ENCODE measurements at places on chromosomes 4 and X.

- no peak for DNase-seq
Measured at GRCh38 chr4:7146059-7146785, 46.1 kb upstream of the SORCS2 start.

- DNase-seq: no peak
Measured at GRCh38 chr4:147737623-147738022, 5.7 kb downstream of the ARHGAP10 start.

DNA sequence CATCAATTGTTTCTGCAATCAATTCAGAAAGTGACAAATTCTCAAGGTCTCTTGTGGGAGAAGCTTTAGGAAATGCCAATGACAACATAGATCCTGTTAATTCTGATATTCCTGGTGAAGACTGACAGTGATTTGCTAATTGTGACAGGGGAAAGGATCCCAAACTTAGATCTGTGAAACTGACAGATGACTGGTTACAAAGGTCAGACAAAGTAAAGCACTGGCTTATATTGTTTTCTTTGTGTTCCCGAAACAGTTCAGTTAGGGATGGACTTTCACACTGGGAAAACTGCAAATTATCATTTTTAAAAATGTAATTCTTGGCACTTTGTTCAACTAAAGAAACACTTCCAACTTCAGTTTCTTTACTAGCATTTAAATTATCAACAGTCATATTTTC lies 30.1 kb downstream of the NAT8L start:
- no peak for DNase-seq

- no peak for DNase-seq
Measured at GRCh38 chr4:138892483-138893407, 122.8 kb upstream of the NOCT start.

GRCh38 chr4:125459531-125459930 lies 144.8 kb downstream of the FAT4 start:
- DNase-seq: no peak

- peak; percentile 75 for DNase-seq
Measured at GRCh38 chr4:3123181-3123671, 48.7 kb downstream of the HTT start.

GRCh38 chr4:6193399-6193798 lies 7.0 kb downstream of the JAKMIP1 start:
- no peak for DNase-seq

DNA sequence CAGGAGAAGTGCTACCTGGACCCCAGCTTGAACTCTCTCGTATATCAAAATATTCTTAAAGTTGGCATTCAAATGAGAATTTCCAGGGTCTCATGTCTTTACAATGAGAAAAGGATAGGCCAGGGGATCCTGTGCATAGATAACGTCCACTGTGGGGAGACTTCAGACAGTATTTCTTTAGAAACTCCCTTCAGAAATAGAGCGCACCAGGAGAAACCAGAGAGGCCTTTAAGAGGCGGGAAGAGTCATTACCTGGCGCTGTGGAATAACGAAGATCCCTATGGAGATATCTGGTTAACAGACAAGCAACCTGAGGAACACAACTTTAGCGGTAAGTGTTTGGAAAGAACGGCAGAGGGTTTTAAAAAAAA lies 600 bp downstream of the RADX start:
- DNase-seq: no peak

- no peak for DNase-seq
Measured at GRCh38 chr4:179747218-179747910, 2305.1 kb upstream of the AGA start.

- DNase-seq: peak; percentile 11
Measured at GRCh38 chrX:150692831-150693724, at the start of gene MTMR1. Gene MTMR1 (plus strand): TSS chrX:150693396. CDS start chrX:150693531, 135 bp downstream.

GRCh38 chr4:73904491-73904890 lies 35.3 kb downstream of the CXCL1 start:
- peak; percentile 87 for DNase-seq

GRCh38 chr4:113718252-113718651 lies 43.3 kb downstream of the CAMK2D start:
- DNase-seq: no peak

GRCh38 chrX:50876551-50876950 lies 34.0 kb upstream of the BMP15 start:
- DNase-seq: no peak

DNA sequence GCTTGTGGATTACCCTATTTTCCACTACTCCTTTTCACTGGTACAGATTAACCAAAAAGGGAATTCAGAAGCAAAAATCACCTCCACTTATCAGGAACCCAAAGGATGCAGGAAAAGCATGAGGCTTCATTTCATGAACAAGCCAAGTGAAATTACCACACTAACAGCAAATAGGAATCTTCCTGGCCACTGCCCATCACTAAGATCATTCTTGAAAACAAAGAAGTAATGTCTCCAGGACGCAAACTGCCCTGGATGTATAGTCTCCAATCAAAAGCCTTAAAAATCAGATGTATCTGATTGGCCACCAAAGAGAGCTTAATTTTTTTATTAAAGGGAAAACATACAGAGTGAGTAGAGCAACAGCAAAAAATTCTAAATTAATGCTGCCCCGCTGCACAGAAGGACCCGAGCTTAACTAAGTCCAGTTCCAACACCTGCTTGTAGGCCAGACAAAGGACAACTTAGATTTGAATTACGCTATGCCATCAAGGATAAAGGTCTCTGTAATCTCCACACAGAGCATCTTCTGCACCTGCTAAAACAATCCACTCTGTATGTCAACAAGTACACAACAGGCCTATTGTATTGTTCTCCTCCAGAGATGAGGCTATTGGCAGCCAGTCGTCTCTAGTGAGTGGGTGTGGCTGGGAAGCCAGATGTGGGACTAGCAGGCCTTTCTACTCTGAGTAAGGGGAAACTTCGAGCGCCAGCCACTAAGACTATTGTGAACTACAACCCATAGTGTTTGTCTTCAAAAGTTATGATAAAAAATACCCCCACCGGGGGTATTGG lies 12.4 kb downstream of the ZDHHC9 start:
- no peak for DNase-seq

- DNase-seq: no peak
Measured at GRCh38 chr4:165464376-165464775, 85.6 kb downstream of the CPE start.

- DNase-seq: no peak
Measured at GRCh38 chr4:100843910-100844309, 326.1 kb upstream of the EMCN start.

GRCh38 chrX:98924511-98924910 lies 1485.6 kb downstream of the PCDH19 start:
- DNase-seq: no peak

GRCh38 chr4:89382439-89382838 lies 74.8 kb upstream of the GPRIN3 start:
- DNase-seq: no peak

- peak; percentile 80 for DNase-seq
Measured at GRCh38 chrX:47218280-47218919, at the start of gene CDK16. Gene CDK16 (plus strand): TSS chrX:47218681. CDS start chrX:47223558, 4,877 bp downstream.

- DNase-seq: peak; percentile 84
Measured at GRCh38 chr4:8394061-8394519, 46.4 kb downstream of the ACOX3 start.

DNA sequence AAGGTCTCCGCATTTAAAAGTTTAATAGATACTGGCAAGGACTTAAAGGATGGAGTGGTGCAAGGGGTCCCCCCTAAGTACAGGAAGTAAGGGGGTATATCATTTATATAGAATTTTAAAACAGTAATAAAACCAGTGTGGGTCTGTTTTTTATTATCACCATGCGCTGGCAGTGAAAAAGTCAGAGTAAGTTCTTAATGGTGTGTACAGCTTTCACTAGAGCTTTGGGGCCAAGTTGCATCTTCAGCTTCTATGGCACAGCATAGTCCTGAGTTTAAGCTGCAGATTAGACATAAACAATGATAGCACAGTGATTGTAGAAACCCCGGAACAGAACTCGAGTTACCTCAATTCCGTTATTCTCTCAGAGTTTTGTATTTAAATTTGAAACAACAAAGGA lies 27.6 kb downstream of the RHOH start:
- no peak for DNase-seq

DNA sequence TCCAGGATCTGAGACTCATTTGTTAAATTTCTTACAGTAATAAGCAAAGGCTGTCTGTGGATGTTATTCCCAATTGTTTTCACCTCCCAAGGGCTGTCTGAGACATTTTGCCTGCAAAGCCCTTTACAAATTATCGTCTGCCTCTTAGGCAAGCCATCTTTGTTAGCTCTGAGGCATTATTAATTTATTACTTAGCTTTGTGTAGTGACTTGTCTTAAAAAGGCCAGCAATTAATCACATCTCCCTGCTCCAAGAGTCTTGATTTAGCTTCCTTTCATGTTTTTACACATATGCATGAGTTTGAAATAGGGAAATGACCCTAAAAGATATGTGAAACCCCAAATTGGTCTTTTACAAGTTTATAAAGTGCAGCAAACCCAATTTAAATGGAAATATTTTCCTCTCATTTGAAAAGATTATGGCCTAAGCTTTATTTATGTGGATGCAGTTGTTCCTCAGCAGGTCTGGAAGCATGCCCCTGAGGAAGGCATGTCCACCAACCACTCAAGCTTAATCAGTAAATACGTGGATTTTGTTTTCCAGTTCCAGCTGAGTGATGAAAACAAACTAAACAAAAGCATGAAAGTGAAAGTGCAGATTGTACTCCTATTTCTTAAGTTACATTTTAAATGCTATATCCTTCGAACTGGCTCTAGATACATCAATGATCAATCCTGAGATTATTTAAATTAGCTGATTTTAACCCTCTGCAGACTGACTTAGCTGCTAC lies 173.6 kb upstream of the LNX1 start:
- DNase-seq: peak; percentile 35

GRCh38 chr4:7243609-7244330 lies 51.4 kb downstream of the SORCS2 start:
- no peak for DNase-seq

DNA sequence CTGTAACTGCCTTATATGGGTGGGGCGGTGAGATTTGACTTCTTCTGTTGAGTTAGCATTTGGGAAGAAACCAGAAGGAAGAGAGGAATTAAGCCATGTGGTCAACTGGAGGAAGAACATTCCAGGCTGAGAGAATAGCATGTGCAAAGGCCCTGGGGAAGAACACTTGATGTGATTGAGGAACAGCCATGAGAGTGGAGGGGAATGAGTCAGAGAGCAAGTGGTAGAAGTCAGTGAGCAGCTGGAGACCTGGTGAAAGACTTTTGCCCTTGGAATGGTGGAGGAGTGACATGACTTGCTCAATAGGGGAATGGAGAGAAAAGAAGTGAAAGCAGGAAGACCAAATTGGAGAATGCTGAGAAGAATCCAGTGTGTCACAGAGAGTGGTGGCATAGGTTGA lies 327.8 kb upstream of the HAND2 start:
- DNase-seq: no peak

DNA sequence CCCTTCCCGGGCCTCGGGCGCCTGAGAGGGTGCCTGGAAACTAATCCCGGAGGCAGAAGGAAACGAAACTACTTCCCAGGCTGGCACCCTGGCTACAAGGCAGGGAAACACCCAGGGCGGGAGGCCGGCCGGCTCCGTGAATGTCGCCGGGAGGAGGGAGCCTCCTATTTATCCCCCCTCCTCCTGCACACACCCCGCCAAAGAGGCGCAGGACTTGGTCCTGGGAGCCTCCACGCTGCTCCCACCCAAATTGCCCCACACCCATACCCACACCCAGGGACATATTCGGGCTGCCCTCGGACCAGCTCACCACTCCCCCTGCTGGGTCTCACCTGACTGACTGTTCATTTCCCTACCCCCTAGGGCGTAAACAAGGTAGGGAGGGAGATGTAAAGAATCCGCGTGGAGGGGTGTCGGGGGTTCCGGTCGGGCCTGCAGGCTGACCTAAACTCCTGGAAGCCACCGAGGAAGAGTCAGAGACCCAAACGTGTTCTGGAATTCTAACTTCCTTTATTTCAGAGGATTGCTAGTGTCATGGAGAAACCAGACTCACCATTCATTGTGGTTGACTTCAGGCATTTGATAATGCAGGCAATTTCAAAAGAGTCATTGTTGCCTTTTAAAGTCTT lies at the start of gene BTC:
BTC (minus strand) TSS at position 142 of the 629 bp plus-strand sequence. CDS start 198 bp downstream, outside the sequence.
- peak; percentile 7 for DNase-seq

GRCh38 chrX:63561425-63561824 lies 210.3 kb upstream of the SPIN4 start:
- DNase-seq: peak; percentile 5

DNA sequence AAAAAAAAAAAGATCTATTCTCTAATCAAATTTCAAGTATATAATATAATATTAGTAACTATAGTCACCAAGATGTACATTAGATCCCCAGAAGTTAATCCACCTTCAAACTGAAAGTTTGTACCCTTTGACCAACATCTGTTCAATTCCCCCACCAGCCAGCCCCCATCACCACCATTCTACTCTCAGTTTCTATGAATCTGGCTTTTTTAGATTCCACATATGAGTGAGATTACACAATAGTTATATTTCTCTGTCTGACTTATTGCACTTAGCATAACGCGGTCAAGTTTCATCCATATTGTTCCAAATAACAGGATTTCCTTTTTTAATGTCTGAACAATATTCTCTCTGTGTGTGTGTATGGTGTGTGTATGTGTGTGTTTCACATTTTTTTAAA lies 33.7 kb upstream of the VMA21 start:
- DNase-seq: no peak

DNA sequence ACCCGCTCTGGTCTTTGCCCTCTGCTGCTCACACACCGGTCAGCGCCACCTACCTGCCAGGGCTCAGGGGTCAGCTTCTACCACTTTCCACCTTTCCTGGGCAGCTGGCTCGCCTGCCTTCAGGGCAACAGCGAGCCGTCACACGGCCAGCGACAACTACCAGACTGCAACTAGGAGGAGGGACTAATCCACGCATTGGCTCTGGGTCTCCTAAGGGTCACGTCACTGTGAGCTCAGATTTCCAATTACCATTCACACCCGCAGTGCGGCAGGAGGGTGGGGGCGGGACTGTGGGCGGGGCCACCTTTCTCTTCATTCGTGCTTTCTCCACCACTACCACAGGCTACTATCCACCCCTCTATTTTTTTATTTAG lies at the start of gene BEX5:
BEX5 (minus strand) TSS at position 172 of the 374 bp plus-strand sequence. CDS start 1,712 bp downstream, outside the sequence.
- DNase-seq: no peak

- DNase-seq: peak; percentile 55
Measured at GRCh38 chr4:184814686-184815045, 11.1 kb downstream of the ACSL1 start.

DNA sequence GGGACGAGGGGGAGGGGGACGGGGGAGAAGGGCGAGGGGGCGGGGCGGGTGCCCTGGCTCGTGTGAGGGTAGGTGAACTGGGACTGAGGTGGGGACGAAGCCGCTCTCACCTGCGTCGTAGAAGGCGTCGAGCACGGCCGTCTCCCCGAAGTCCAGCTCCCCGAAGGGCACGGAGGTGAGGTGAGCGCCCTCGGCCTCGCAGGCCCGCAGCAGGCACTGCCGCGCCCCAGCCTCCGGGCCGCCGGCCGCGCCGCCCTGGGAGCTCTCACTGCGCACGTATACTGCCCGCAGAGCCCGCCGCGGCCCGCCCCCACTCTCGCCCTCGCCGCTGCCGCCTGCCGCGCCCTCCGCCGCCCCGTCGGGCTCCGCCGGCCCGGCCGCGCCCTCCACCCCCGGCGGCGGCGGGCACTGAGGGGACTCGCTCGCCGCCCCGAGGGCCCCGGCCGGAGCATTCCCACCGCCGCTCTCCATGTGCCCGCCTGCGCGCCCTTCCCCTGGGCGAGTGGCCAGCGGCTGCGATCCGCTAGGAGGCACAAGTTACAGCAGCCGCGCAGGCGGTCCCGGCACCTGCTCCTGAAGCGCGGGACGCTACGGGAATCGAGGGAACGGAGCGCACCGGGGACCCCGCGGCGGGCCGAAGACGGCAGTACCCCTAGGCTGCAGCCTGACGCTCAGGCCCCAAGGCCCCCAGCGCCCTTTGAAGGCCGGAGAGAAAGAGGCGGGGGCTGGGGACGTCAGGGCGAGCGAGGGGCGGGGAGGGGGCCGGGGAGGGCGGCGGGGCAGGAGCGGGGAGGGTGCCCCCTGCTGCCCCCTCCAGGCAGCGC lies at the start of gene MAP3K15:
MAP3K15 (minus strand) TSS at position 718 of the 824 bp plus-strand sequence; CDS start at position 471, 247 bp downstream.
- peak; percentile 5 for DNase-seq

- DNase-seq: no peak
Measured at GRCh38 chr4:85672116-85672515, 197.2 kb downstream of the ARHGAP24 start.
